ENCODE measurements at places on chromosomes 11 and 22.

DNA sequence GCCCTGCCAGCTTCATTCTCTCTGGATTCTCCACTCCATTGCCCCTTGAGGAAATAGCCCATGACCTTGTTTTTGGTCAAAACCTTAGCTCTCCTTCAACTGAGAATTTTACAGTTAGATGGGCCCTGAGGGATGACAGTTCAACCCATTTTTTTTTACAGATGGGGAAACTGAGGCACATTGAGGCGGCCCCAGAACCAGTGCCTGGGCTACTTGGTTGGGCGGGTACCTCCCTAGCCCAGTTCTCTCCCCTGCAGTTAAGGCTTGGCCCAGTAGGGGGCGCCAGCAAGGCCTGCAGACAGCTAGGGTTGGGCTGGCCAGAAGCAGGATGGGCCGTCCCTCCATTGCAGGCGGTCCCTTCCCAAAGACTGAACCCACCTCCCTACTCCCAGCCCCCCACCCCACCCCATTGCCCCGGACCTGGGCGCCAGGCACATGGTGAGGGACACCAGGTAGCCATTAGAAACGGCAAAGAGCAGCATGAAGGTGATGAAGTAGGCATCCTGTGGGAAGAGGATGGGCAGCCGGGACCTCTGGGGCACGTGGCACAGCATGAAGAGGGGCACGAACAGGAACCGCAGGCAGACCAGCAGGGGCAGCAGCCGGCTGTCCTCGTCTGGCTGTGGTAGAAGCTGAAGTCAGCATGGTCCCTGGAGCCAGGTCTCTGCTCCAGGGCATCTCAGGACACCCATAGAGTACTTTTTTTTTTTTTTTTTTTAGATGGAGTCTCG is 7.6 kb downstream of the SLC29A2 start:
- DNase-seq, result no peak

DNA sequence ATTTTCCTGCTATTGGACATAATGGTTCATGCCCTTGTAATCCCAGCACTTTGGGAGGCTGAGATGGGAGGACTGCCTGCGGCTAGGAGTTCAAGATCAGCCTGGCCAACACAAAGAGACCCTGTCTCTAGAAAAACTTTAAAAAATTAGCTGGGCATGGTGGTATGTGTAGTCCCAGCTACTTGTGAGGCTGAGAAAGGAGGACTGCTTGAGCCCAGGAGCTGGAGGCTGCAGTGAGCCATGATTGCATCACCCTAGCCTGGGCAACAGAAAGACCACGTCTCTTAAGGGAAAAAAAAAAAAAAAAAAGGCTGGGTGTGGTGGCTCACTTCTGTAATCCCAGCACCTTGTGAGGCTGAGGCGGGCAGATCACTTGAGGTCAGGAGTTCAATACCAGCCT is 94.0 kb downstream of the APOL5 start:
- no peak for DNase-seq

- peak; percentile 25 for DNase-seq
These were observed 1178.3 kb downstream of the LRRC4C start for GRCh38 chr11:40281052-40281580.

DNA sequence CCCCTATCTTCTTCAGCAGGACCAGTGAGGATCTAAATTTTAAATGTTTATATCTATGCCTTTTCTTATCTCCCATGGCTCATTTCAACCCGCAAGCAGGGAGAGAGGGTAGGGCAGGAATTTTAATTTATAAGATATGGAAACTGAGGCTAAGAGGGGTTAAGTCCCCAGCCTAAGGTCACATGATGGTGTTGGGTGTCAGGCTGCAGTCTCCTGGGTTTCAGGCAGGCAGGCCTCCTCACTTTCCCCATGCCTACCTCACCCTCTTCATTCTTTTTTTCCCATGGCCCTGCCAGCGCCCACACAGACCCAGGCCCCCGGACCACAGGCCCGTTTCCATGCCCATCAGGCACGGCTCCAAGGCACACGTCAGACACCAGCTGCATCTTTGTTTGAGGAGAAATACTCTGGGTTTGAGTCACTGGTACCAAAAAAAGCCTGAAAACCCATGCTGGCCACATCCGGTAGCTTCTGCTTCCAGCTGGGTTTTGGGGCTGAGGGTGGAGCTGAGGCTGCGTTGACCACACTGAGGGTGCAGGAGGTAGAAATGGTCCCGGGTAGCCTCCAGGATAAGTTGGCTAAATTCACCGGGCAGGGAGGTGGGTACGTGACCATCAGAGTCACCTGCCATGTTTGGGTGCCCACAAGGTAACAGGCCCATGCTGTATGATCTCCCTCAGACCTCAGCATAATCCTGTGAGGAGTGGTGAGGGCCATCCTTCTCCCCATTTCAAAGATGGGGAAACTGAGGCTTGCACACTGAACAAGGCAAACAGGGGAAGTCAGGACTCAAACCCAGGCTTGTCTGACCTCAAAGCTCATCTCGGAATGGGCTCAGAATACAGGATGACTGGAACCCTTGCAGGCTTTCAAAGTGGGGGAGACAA is 7.5 kb downstream of the CRYBB1 start:
- peak; percentile 90 for DNase-seq

- no peak for DNase-seq
These were observed 26.4 kb downstream of the SCN4B start for GRCh38 chr11:118126082-118126838.

GRCh38 chr11:86747801-86748200 is 52.5 kb upstream of the PRSS23 start:
- DNase-seq, result no peak

DNA sequence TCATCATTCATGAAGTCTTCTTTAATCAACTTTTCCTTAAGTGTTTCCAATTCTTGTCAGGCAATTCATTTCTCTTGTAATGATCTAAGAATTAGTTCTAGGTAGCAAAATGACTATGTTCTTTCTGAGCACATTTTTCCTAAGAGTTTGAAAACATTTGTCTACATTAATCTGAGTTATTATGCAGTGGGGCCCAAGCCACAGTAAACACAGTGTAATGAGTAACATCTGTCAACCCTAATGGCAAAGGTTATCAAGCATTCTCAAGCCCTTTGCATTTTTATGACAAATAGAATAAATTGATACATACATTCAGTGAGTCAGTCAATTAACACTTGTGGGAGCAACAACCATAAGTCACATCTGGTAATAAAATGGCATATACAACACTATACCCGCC is 106.7 kb upstream of the ZC3H12C start:
- DNase-seq, result no peak

DNA sequence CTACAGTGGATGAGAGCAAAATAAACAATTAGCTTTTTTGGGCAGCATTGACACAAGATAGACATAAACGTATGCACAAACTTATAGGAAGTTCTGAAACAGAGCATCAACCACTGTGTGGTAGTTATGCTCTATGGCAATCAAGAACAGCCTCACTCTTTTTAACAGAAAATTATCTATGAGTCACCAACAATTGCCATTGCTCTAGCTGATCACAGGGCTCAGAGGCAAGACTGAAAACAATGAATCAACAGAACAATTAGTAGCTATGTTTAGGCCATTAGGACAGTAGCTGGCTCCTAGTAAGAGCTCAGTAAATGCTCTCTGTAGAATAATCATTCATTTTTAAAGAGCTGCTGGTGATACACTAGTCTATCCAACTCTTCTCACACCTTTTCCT is 34.9 kb upstream of the PICALM start:
- DNase-seq, result no peak

DNA sequence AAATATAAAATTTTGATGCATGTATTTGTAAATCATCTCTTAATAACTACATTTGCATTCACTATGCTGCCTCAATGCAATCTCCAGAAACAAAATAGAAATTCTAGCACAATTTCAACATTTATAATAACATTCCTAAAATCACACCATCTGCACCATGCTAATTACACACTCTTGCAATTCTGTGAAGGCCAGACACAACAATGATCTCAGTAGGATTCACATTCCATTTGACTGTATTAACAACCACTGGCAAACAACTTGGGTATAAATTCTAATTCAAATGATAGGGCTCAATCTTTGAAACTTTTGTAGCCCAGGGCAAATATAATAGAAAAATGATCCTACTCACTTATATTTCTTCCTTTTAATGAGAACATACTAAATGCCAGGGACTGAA is 25.9 kb downstream of the RAB6A start:
- DNase-seq, result no peak

DNA sequence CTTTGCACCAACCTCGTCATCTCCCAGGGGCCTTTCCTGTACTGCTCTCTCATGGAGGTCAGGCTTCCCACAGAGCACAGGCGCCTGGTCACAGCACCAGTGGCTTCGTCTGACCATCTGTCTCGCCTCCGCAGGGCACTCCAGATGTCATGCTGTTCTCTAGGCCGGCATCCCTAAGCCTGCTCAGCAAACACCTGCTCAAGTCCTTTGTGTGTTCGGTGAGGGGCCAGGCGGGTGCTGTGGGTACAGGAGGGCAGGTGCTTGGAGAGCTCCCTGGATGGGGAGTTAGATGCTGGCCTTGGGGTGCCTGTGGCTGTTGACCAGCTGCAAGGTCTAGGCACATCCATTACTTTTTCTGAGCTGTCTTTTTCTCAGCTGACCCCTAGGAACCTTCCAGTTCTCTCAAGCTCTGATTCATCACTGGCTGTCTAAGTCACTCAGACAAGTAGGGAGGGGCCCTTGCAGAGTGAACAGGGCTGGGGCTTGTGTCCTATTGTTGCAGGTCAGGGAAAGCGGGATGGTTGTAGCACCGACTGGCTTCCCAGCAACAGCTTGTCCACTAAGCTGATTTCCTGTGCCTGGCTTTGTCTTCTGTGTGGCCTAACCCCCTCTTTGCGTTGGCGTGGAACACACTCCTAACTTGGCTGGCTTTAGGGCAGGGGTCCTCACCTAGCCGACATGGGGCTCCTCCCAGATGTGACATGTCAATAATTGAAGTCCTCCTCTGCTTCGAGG is 9.2 kb downstream of the CLDN5 start:
- DNase-seq, result no peak

DNA sequence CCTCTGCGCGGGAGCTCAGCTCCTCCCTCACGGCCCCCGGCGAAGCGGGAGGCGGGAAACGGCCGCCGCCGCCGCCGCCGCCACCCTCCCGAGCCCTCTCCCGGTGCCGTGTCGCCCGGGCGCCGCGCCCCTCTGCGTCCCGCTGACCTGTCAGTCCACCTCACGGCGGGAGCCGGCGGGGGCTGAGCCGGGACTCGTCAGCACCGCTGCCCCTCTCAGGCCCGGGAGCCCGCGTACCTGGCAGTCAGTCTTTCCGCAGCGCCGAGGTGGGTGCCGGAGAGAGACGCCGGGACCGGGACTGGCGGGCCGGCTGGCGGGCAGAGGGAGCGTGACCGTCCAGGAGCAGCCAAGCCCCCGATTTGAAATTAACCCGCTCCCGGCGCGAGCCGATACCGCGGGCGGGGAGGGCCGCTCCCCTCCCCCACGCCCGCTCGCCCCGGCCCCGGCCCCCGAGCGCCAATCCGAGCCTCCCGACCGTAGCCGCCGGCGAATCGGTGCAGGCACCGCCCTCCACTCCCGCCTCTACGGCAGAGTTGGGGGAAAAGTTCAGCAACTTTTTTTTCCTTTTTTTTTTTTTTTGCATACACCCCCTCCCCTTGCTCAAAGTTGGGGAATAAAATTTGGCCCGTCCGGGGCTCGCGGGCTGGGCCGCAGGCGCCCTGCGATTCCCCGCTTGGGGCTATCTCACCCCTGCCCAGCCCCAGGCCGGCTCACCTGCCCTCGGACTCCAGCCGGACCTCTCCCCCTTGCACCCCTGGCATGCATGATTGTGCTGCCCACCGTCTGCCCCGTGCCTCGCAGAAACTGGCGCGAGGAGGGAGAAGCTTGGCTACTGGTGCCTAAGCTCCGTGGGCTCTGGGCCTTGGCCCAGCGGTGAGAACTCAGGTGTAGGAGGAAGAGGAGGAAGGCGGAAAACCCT is 774 bp upstream of the E2F8 start:
- DNase-seq, result no peak

- DNase-seq, result no peak
These were observed 186.8 kb downstream of the SOX6 start for GRCh38 chr11:16169541-16169940.

- peak; percentile 19 for DNase-seq
These were observed 89.2 kb downstream of the PLEKHA7 start for GRCh38 chr11:16924826-16925560.

GRCh38 chr11:17423533-17424310 is 35.3 kb upstream of the KCNJ11 start:
- DNase-seq, result no peak

DNA sequence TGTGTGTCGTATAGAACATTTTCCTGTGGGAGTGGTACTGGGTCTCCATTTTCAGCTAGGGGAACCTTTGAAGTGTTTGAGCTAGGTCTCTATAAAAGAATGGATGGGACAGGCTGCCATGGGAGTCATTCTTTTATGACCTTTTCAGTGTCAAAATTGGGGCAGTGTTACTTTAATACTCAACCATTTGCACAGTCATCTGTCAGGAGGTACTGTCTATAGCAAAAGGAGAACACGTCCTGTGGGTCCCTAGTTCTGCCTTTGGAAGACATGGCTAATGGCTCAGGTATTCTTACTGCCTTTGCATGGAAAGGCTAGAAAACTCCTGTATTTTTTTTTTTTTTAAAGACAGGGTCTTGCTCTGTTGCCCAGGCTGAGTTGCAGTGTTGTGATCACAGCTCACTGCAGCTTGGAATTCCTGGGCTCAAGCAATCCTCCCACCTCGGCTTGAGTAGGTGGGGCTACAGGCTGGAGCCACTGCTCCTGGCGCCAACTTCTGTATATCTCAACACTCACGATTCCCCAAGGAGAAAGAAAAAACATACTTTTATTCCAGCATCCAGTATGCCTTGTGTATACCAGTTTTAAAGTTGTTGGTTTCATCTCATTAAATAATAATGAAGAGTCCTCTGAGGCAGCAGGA is 2.1 kb upstream of the ATF4 start:
- no peak for DNase-seq

- DNase-seq, result no peak
These were observed 4.3 kb downstream of the CD59 start for GRCh38 chr11:33731723-33732531.

DNA sequence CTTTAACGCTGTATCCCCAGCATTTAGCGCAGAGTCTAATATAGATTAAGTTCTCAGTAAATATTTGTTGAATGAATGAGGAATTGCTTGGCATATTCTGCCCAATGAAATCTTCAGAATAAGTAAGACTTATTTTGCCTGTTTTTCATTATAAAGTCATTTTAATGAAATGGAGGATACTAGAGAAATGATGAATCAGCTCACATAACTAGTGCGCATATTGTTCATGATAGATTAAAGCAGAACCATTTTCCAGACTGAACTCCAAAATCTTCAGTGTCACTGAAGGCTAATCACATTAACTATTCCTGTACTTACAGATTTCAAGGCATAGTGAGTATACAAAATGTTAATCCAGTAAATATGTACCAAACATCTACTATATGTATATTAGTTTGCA is 29.6 kb downstream of the ACER3 start:
- no peak for DNase-seq

DNA sequence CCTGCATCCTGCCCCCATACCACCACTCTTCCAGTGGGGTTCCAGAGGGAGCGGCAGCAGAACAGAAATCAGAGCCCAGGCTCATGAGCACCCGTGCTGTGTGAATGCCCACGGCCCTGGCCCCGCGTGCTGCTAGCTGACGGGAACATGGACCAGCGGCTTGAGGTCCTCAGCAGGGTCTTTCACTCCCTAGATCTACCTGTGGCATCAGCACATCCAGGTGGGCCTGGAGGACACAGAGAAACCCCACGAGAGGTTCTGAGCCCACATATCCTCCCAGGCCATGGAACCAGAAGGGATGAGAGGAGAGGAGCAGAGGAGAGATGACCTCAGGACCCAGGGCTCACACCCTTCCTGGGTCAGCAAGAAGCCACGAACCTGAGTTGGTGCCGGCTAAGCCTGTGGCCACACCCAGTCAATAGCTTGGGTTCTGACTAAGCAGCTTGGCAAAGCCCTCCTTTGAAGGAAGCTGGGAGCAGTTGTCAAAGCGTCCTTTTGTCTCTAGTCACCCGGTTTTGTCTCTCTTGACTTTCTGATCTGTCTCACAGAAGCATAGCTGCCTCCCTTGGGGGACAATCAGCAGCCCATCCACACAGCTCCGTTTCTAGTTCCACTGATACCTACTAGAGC is 89.3 kb upstream of the LMO1 start:
- no peak for DNase-seq
